NB4 (cell line): ENCODE measurements at places on chromosomes 7 and 10.

DNA sequence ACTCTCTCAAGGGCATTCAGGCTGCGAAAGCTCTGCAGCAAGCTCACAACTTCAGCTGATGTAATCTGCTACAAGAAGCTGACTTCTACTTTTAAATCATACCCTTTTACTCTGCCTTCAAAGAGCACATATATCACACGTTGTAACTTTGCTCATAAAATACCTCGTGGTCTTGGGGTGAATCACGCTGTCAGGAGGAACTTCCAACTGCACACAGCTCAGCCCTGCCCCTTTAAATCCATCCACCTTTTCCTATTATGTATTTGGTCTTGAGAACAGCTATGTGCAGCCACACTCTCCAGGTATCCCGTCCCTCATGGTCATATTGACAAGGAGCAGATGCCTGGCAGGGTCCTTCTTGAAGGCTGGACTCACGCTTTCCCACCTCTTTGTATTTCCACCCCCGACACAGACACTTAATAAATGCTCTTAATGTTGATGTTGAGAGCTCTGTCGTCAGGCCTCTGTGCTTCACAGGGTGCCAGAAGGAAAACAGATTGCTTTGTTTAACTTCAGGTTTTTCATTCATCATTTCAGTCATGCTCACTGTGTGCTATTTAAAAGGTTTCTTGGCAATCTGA is 47.6 kb downstream of the ICA1 start:
- DNase-seq, result peak; percentile 30

DNA sequence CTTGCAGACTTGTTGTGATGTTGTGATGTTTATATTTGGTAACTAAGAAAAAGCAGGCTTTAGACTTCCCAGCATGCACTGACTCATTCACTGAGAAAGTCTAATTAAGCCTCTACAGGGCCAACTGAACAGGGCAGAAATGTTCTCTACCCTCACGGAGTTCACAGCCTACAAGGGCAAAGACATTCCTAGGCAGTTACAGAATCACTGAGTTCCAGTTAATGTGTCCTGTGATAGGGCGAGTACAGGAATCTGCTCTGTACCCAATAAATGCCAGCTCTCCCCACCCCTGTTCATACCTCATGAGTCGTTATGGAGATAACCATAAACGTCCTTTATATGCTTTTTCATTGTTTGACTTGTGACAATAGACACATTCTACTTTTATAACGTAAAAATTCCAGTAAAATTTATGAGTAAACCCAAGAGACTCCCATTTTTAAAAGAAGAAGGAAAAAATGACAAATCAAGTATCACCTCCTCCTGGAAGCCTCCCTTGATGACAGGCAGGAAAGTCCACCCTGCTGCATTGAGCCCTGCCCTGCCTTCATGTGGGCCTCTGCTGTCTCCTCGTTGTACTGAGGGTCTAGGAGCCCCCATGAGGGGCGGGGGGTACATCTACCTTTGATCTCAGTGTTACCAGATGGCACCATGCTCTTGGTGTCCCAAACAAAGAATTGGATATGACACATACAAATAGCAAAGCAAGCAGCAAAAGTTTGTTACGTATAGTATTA is 14.3 kb downstream of the MUC12 start:
- DNase-seq, result no peak

DNA sequence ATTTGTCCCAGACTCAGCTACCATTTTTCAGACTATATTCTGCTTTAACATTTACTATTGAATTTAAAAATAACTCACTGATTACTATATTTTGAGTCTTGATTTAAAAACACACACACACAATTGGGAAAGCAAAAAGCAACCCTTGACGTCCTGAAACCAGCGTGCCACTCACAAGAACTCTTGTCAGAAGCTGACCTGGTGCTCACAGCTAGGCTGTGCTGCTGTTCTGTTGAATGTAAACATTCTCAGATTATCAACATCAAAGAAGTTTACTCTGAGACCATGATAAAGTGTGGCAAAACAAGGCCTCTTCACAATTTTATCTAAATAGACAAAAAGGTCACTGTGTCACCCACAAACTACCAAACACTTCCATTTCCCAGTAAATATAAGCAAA is 62.6 kb upstream of the CACNA2D1 start:
- DNase-seq, result no peak

DNA sequence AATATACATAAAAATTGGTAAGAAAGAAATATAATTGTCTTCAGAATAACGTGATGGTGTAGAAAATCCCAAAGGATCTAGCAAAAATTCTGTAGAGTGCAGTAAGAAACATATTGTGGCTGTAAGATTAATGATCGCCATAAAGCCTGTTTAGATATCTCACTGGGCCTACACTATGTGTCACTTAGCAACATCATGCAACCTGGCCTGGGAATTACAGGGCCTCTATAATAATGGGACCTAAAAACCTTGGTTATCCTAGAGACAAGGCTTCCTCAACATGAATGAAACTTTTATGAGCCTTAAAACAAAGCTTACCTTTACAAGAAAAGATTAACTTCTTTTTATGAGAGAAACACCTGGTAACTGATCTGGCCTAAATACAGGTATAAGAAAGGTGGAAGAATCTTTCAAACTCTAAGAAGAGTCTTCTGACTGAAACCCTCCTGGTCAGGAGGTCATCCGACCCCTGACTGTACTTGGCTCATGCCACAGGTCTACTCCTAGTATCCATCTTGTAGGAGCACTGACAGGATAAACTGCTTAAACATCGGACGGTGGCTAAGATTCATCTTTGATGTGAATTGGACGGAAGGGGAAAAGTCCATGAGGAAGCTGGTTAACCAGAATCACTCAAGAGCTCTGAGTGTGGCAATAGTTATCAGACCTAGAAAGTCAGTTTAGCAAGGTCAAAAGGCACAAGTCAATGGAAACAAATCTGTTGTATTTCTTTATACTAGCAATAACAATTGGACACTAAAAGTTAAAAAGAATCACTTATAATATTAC is 1155.1 kb upstream of the SORCS1 start:
- no peak for DNase-seq

DNA sequence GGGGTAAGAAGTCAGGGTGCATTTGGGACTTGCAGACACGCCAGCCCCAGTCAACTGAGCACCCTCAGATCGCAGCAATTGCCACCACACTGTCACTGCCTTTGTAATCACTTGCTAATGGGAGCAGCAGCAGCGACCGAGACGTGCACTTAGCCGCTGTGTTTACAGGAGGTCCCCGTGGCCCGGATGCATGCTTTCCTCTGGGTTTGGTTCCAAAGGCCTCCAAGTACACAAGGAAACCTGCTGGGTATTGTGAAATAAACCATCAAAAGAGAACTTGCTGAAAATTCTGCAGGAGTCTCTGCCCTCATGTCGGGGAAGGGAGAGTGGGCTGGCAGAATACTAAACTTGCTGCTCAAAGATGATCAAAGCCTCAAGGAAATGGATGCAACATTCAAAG is 341.7 kb downstream of the DNAJB6 start:
- peak; percentile 90 for DNase-seq

DNA sequence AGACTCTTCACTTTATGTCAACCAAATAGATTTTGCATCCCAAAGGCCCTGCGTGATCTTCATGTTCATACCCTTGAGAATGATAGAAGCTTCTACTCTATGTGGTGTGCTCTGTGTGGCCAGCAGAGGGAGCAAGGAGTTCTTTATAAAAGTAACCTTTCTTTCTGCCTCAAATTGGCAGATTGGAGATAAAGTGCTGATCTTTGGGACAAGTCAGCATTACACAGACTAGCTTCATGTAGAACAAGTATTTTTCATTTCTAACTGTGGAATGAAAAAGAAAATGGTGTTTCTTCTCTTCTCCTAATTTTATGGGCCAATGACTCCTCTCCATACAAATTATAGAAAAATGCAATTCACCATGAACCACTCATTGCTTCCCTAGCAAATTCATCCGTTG is 1214.1 kb downstream of the SORCS1 start:
- DNase-seq, result peak; percentile 49

DNA sequence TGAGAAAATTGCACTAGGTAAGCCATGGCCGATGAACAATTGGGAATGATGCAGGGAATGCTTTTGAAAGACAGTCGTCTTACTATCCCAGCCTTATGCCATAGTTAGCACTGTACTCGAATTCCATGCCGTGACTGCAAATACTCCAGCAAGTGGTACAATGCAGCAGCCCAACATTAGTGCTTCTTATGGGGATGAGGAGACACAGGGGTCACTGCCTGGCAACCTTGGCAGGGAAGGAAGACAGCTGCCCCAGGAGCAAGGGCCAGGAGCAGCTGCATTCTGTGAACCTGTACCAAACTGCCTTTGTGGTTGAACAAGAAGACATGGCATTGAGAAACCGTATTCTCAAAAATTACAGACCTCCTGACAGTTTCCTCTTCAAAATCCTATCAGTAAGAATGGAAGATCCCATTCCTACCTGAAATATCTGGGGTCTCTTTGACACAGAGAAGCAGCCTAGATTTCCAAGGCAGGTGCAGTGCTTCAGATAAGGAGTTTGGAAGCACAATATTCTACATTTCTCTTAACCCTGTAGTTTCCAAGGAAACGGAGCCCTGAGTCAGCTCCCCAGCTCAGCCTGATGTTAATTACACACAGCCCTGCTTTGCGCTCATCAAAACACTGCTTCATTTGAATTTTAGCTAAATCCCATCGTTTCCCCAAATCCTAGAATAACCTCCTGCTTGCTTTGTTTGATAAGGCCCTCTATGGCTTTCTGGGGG is 49.0 kb upstream of the FRMD4A start:
- no peak for DNase-seq

DNA sequence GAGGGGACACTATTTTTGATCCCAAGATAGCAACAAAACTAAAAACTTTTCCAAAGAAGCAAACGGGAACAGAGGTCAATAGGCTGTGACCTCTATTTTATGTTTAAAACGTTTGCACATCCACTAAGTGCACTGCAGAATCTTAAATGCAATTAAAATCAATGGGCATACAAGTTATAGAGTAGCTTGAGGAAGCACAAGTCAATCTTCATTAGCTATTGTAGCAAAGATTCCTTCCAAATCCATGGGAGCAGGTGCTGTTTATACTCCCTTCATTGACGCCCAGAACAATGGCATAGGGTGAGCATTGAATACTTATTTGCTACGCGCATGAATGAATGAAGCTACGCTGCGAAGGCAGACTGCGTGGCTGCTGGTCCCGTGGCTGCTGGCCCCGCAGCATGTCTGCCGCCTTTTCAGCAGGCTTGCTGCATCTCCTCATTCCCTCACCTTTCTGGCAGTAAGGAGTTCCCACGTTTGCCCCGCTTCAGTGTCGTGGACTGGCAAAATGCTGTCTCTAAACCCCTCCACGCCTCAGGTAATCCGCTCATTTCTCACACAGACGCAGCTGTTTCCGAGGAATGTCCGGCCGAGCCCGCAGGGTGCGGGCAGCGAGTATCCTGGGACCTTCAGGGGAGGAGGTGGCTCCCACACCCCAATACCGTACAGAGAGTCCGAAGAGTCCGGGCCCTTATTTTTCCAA is 754 bp upstream of the PHYHIPL start:
- DNase-seq, result no peak
